Activated gamma-delta T cell treated with anti-CD3 and anti-CD28 coated beads, Interleukin-2, amount 50 U/mL, for 16 hours (primary cell): ENCODE measurements at places on chromosomes 1 and 21.

GRCh38 chr1:231203259-231204057 is 37.6 kb upstream of the GNPAT start:
- DNase-seq, result no peak

- no peak for DNase-seq
These were observed 131.9 kb upstream of the KCNJ6 start for GRCh38 chr21:38048167-38048566.

GRCh38 chr1:226486161-226486560 is 62.4 kb upstream of the STUM start:
- DNase-seq, result no peak

- no peak for DNase-seq
These were observed 62.8 kb downstream of the DTL start for GRCh38 chr1:212098310-212098709.

GRCh38 chr1:213244664-213245091 is 193.6 kb downstream of the RPS6KC1 start:
- DNase-seq, result no peak

GRCh38 chr1:159459551-159459950 is 20.0 kb downstream of the OR10J1 start:
- no peak for DNase-seq

DNA sequence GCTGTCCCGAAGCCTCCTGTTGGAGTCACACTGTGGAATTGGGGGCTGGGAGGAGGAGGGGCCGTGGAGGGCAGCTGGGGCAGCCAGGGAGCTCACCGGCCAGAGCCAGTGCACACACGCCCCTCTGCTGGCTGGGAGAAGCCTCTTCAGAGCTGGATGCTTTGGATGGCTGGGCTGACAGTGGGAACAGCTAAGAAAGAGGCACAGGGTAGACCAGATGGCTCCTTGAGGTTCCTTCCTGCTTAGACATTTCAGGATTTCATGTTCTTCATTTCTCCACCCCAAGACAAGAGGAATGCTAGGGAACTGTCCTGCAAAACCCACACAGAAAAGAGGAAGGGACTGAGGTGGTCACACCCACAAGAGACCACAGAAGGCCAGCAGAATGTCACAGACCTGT is 254.8 kb upstream of the VAMP3 start:
- no peak for DNase-seq

GRCh38 chr1:23632479-23633160 is 59.0 kb upstream of the RPL11 start:
- DNase-seq, result no peak

DNA sequence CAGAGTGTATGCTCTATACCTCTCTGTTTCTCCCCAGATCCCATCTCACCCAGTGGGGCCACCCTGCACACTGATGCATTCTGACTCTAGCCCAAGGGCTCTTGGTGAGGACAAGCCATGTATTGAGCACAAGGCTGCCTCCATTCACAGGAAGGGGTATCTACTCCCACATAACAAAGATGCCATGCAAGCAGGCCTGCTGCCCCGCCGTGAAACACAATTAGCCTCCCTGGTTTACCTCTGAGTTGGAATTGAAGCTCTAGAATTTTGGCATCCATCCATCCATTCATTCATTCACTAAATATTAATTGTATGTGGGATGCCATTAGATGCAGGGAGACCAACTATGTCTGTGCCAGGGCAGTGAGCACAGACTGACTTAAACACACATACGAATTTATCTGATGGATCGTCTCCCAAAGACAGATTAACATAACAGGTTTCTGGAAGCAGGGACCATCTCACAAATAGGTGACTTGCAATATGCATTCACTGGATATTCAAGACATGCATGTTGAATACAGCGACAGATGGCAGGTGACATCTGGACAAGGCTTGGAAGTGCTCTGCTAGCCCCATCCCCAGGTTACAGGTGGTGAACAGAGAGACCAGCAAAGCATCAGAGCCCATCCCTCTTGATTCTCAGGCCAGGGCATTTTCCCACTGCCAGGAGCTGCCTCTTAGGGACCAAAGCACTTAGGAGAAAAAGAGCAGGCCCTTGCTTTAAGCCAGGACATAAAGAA is 34.3 kb downstream of the TRABD2B start:
- DNase-seq, result no peak

- DNase-seq, result no peak
These were observed 18.8 kb upstream of the RGS16 start for GRCh38 chr1:182622901-182623528.

GRCh38 chr1:89616844-89617627 is 15.9 kb upstream of the LRRC8C start:
- no peak for DNase-seq

DNA sequence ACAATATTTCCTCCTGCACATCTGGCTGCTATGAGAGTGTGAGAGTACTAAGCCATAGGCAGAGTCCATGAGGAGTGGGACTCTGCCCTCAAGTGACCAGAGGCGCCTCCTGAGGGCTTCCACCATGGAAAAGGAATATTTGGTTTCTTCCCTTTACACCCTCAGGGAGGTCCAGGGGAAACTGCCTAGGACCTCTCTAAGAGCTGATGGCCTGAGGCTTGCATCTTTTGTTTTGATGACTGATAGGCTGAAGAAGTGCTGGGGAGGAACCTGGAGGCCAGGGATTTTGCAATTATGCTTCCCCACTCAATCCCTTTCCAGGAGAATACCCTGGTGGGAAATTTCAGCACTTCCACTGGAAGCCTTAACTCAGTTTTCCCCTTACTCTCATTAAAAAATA is 111.0 kb downstream of the PBX1 start:
- DNase-seq, result no peak

- DNase-seq, result no peak
These were observed 1.8 kb upstream of the ELAPOR1 start for GRCh38 chr1:109112056-109112651.

GRCh38 chr1:173946380-173946921 is 29.3 kb upstream of the SERPINC1 start:
- no peak for DNase-seq

DNA sequence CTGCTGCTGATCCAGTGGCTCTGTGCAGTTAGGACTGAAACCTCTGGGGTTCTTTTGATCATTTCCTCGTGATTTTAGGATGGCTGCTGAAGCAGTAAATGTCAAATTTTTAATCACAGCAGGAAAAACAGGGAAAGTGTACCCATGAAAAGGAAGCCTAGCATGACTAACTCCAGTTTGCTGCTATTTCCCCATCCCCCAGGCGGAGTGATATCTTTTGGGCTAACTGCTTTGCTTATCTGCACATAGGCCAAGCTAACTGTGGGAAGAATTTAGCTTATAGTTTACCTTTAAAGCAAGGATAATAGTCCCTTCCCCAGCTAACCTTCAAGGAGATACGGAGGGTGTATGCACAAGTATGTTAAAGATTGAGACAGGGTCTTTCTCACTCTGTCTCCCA is 149.8 kb upstream of the TNR start:
- DNase-seq, result no peak

DNA sequence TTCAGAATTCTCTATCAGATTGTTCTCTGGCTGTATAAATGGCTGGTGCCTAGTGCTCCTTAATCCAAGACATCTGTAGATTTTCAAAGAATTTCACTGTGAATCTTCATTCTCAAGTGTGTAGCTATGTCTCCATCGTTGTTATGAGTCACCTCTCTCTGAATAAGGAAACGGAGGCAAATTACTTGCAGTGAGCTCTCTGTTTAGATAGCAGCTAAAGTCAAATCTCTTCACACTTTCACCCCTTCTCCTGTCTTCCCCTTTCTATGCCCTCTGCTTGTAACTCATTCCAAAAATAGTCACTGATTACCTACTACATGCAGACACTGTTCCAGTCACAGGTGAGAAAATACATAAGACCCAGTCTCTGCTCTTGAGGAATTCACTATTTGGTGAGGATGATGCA is 39.7 kb downstream of the CHML start:
- no peak for DNase-seq

GRCh38 chr21:34204481-34205439 is 131.4 kb downstream of the MRPS6 start:
- no peak for DNase-seq

- no peak for DNase-seq
These were observed 112.9 kb upstream of the PDE4B start for GRCh38 chr1:65679773-65680172.

DNA sequence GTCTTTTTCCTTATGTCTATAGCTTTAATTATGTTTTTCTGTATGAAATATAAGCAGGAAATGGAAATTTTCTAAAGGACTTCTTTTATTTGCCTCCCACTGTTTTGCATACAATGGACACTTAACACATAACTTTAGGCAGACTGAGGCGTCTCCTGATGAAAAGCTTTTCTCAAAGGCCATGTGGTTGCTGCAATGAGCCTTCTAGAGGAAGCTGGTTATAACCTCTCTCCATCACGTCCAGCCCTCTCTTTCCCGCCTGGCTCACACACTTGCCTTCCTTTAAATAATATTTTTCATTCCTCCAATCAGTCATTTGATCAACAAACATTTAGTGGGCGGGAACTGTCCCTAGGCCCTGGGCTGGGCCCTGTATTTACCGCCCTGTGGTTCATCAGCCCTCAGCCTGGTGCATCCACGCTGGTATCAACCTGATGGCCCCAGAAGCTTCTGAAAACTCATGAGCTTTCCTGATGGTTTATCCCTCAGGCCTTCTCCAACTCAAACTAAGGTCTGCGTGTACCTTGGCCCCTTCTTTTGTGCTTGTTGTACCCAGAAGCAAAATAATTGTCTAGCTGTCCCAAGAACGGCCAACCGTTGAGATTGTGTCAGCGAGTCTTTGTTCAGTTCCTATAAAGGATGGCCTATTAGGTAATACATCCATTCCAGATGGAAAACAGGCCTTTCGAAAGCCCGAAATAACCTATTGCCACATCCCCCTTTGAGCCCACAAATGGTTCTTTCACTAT is 75.3 kb upstream of the LYST start:
- no peak for DNase-seq

- DNase-seq, result no peak
These were observed 5.2 kb downstream of the GRIK3 start for GRCh38 chr1:37028981-37029617.

- DNase-seq, result no peak
These were observed 18.0 kb upstream of the TTC22 start for GRCh38 chr1:54819195-54819536.

DNA sequence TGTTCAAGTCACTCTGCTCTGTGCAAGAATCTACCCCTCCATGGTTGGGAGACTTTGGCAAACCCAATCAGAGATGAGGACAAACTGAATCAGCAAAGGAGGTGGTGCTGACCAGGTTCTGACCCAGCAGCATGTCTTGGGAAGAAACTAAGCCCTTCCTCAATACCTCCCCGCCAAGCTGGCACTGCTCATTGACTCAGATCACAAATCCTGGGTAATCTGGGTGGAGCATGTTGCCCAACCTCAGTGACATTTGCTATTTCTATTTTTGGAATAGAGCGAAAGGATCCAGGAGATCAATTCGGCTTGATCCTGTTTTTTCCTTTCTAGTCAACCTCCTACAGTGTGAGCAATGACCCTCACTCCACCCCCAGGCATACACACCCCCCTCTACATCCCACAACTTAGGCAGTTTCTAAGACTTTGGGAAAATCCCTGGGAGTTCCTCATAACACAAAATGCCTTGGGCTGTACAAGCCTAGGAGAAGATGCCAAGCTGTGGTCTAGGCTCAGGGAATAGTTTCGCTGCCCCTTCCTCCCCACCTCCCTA is 166.8 kb upstream of the KCNJ6 start:
- DNase-seq, result no peak

- DNase-seq, result no peak
These were observed 854.1 kb upstream of the B3GALT2 start for GRCh38 chr1:194040496-194040895.

- DNase-seq, result no peak
These were observed 862.7 kb downstream of the NCAM2 start for GRCh38 chr21:21860888-21861287.

DNA sequence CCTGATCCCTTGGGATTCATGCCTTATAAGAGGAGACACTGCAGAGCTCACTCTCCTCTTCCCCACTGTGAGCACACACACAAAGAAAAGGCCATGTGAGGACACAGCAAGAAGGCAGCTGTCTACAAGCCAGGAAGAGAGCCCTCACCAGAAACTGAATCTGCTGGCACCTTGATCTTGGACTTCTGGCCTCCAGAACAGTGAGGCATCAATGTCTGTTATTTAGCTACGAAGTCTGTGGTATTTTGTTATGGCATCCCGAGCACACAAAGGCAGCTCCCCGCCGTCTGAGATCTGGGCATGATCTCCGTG is 47.1 kb upstream of the RPL11 start:
- DNase-seq, result no peak

DNA sequence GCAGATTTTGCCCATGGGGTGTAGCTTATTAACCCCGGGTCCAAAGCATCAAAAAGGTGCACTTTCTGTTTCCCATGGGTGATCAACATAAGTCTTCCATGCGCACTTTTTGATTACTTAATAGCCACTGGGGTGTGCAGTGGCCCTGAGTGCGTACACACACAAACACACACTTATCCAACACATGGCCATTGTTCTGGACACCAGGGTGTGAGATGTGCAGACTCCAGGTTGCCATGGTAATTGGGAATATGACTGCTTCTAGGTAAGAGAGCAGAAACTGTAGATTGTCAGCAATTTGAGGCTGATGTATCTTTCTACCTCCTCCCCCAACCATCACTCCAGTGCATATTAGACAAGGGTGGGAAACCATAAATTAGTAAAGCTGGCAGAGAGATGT is 68.8 kb downstream of the MAB21L3 start:
- no peak for DNase-seq

DNA sequence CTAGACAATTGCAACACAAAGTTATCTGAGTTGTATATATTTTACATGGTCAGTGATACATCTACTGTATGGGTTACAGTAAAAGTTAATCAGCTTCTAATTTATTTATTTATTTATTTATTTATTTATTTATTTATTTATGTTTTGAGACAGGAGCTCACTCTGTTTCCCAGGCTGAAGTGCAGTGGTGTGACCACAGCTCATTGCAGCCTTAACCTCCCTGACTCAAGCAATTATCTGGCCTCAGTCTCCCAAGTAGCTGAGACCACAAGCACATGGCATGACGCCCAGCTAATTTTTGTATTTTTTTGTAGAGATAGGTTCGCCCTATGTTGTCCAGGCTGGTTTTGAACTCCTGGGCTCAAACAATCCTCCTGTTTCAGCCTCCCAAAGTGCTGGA is 241.6 kb downstream of the PTPRC start:
- no peak for DNase-seq

- no peak for DNase-seq
These were observed 541.5 kb upstream of the BEND5 start for GRCh38 chr1:49318218-49318617.

- no peak for DNase-seq
These were observed 45.6 kb upstream of the JAK1 start for GRCh38 chr1:65011983-65012382.
